NCI-H1417 treated with DMSO at 0.1 percent for 48 hours (cell line): ENCODE measurements at places on chromosomes 3 and 15.

DNA sequence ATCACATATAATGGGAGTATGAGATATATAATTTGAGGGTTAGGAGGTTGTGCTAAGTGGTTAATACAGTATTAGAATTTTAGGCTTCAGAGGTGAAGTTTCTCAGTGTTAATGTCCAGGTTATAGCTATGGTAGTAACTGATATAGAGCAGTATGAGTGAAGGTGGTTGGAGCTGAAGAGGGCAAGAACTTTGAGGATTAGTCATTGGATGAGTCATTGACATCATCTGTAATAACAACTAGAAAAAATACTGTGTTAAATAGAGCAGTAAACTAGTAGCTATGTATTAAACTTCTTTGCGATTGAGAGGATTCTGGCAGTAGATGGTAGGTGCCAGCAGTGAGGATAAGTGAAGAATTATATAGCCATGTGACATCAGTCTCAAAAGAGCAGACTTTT lies 47.5 kb upstream of the EIF3J start:
- no peak for DNase-seq

DNA sequence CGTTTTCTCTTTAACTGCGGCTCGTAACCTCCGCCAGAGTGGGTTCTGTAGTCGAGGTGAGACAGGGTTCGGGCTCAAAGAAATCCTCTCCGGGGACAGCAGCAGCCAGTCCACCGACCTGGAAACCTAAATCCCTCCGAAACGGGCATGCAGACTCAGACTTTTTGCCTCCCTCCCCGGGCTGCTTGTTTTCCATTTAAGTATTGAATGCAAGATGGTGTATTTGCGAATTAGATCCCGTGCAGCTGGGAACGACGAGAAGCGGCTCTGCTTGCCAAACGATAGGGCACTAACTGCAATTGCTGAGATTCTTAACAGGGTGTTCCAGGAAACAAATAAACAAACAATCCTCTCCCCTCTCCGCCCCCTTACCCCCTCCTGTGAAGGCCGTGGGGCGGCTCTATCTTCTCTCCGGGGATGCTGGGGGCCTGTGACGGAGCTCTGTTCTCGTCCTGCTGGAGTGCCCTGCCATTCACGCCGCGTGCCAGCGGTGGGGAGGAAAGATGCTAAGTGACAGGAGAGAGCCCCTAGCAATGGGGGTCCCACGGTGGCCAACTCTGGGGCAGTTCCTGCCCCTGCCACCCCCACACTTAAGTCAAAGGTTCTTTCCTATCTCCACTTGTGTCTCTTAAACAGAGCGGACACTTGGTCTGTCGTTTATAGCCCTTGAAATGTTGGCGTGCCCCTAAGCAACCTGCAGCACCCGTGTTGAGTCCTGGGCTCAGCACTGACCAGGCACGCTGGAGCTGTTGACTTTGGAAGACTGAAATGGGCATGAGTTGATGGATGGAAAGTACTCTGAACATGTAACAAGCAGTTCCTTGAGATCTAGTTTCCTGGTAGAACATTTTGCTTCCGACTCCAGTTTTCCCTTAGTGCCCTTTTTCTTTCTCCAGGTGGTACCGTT lies 1.3 kb upstream of the ETV5 start:
- no peak for DNase-seq

DNA sequence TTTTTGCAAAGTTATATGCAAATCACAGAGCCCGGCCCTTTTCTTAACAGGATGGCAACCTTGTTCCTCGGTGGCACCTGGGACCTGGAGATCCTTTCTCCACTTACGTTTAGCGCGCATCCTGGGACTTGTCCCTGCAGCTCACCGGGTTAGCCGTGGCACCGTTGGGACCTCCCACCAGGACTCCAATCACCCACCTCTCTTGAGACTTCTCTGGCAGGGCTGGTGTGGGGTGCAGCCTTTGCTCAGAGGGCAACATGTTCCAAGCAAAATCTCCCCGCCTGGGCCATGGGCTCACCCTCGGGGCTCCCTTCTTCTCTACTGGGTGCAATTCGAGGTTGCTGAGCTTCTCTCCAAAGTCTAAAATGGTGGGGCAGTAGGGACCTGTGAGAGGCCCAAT lies 211.9 kb upstream of the UMPS start:
- no peak for DNase-seq

GRCh38 chr15:93109336-93110102 lies 20.5 kb upstream of the RGMA start:
- no peak for DNase-seq

DNA sequence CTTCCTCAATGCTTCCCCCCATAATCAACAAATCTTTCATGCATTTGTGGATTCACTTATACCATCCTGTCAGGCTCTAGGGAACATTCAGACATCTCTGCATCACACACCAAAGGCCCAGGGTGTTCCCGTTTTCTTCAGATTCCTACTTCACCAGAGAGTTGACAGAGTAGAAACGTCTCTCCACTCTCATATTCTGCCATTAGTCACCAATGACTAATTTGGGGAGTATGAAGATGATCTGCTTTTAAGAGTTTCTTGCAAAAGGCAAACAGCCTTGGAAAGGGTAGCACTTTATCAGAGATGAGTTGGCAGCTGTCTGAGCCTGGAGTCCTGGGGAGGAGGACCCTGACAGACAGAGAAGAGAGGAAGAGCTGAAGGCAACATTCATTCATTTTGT lies 55.8 kb upstream of the DGKG start:
- no peak for DNase-seq

- no peak for DNase-seq
Measured at GRCh38 chr3:101992863-101993262, 143.5 kb downstream of the NFKBIZ start.

GRCh38 chr3:64046592-64046991 lies 23.3 kb upstream of the PSMD6 start:
- DNase-seq = no peak

GRCh38 chr15:52306270-52306669 lies 10.7 kb upstream of the MYO5C start:
- no peak for DNase-seq

GRCh38 chr3:109059264-109059663 lies 58.7 kb downstream of the MORC1 start:
- DNase-seq = no peak

DNA sequence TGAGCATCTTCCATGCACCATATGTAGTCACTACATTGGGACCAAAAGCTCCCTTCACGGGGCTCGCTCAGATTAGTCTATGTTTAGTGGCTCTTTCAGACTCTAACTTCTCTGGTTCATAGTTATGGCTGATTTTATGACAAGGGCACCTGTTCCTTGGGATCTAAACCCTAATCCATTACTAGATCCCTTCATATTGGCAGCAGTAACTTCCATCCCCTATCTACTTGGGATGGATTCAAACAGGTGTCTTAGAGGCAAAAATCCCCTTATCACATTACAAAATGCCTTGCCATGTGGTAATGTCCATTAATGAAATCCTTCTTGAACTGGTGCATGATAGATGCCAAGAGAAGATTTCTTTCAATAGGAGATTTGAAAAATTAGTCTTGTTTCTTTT lies 96.7 kb upstream of the TP63 start:
- DNase-seq = no peak

GRCh38 chr15:94412979-94413746 lies 181.8 kb downstream of the MCTP2 start:
- peak; percentile 53 for DNase-seq

GRCh38 chr15:68154923-68155559 lies 50.1 kb downstream of the CALML4 start:
- peak; percentile 29 for DNase-seq

DNA sequence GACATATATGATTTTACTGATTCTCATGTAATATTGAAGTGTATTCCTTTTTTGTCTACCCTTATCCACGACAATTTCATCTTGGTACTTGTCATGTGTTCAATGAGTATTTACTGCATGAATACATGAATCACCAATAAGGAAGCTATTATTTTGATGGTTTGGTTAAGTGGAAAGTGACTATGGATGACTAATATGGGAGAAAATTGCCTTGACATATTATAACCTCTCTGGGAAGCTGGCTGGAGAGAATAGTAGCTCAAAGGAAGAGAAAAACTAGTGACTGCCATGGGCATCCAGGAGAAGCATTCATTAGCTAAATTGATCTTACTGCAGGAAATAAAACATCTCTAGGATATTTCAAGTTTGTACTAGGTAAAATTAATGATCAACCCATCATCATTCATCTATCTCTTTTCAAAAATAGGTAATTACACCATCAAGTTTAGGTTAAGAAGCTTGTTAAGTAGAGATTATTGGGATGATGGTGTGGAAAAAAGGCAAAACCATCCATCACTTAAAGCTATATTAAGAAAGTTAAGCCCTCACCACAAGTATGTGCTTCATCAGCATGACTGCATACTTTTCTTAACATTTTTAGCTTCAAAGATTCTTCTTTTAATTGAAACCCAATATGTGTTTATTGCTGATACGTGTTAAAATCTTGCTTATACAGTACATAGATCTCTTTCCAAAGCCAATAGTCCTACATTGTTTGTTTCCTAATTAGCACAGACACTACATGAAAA lies 455.2 kb upstream of the ARPP21 start:
- DNase-seq = no peak

- no peak for DNase-seq
Measured at GRCh38 chr3:43786526-43787305, 96.0 kb downstream of the ABHD5 start.

DNA sequence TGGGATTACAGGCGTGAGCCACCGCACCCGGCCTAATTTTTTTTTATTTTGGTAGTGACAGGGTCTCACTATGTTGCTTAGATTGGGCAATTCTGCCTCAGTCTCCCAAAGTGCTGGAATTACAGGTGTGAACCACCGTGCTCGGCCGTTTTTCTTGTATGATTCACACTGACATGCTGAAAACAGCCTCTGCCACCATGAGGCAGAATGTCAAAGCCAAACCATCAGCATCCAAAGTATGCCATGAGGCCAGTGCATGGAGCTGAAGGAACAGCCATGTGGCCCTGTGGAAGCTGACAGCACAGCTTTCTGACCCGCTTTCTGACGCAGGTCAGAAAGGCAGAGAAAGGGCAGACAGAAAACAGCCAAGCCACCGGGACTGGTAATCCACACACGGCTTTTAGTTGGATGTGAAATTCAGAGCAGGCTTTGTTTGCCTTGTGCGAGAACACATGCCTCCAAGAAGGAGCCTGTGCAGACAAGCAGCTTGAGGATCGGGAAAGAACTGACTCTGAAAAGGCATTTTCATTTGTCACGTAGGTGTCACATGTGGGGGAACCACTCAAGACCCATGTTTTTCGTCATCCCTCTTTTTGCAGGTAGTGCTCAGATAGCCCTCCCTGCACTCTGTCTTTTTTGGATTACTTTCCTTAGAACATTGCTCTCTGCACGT lies 25.1 kb downstream of the XYLB start:
- no peak for DNase-seq

DNA sequence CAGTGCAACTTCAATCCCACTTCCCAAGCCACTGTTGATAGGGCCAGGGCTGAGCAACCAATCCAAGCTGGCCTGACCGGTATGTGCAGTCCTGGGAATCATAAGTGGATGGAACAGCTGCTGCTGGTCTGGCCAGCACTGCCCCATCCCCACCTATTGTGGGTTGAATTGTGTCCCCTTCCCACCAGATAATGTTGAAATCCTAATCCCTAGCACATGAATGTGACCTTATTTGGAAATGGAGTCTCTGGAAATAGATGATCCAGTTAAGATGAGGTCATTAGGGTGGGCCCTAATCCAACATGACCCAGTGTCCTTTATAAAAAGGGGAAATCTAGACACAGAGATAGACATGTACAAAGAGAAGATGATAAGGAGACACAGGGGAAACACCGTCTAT lies 13.7 kb upstream of the PDIA5 start:
- DNase-seq = no peak

DNA sequence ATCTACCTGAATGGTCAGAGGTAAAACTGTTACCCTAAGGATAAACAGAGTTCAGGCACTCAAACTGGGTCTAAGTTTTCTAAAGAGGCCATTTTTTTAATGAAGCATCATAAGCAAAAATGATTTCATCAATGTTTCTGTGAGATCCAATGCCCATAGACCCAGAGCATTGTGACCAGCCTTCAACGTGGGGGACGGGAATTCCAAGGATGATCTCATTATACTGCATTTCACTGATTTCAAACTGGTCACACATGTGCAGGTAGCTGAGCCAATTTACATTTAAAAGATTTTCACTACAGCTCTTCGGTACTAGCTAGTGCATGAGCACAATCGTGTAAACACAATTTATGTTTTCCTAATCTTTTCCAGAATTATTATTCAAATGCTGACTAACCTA lies 472.9 kb downstream of the DIPK2A start:
- DNase-seq = no peak

GRCh38 chr3:81965696-81966095 lies 204.3 kb upstream of the GBE1 start:
- no peak for DNase-seq

DNA sequence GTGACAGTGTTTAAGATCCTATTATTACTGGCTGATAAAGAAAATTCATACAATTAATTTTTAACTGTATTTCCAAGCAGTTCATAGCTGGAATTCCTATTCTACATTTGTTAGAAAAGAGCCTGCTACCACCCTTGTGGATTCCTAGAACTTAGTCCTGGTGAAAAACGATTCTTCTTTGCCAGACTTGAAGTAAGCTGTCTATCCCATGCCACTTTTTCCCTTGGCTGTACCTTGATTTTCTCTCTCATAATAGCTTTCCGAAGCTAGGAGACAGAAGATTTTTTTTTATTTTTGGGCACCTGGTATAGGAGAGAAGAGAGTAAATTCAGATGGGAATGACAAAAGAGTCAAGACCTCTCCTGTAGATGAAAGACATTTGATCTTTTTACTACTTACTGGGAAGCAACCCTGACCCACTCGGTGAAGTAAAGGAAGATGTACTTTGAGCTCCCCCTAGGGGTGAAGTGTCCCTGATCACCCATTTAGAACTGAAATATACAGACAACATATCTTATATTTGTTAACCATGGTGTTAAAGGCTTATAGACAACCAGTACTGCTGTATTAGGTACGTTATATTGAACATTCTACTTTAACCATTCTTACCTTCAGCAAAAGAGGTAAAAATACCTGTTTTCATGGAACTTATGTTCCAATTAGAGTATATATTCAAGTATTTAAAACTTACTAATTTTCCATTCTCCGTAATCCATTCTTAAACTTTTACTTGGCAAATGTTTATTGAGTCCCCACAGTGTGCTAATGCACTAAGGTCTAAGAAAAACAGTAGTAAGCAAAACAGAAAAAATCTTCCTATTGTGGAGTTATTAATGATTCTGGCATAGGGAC lies 36.2 kb upstream of the C3orf38 start:
- DNase-seq = peak; percentile 22

DNA sequence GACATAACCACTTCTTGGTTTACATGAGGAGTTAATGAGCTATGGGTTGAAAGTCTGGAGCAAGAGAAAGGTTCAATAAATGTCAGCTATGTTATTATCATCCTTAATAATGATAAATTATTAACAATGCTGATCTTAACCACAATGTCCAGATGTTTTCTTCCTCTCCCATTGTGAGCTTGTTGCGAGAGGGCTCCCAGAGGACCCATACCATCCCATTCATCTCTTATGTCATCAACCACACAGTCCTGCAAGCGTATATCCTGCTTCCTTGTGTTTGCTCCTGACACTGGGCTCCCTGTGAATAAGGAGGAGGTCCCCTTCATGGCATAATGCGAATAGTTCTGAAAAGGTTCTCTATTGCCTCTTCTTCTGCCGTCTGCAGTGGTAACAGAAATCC lies 266.8 kb downstream of the TLE3 start:
- DNase-seq = no peak
